ENCODE measurements at places on chromosomes 11 and 22.

GRCh38 chr22:27780161-27780575 lies 21.4 kb downstream of the MN1 start:
- DNase-seq = no peak

DNA sequence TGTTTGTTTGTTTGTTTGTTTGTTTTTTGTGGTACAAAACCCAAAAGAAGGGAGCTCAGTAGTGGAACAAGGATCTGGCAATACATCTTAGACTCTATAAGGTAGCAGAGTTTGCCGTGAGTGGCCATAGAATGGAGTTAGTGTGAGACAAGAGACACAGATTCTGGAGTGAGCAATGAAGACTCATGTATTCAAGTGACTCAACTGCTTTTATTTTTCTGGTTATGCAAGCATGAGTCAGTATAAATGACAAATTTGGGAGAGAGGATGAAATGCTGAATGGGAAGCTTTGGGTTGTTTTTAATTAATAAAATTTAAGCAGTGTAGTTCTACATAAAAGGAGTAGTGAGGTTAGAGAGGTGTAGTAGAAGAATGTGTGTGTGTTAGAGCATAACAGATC lies 143.6 kb upstream of the ANO5 start:
- DNase-seq = no peak

DNA sequence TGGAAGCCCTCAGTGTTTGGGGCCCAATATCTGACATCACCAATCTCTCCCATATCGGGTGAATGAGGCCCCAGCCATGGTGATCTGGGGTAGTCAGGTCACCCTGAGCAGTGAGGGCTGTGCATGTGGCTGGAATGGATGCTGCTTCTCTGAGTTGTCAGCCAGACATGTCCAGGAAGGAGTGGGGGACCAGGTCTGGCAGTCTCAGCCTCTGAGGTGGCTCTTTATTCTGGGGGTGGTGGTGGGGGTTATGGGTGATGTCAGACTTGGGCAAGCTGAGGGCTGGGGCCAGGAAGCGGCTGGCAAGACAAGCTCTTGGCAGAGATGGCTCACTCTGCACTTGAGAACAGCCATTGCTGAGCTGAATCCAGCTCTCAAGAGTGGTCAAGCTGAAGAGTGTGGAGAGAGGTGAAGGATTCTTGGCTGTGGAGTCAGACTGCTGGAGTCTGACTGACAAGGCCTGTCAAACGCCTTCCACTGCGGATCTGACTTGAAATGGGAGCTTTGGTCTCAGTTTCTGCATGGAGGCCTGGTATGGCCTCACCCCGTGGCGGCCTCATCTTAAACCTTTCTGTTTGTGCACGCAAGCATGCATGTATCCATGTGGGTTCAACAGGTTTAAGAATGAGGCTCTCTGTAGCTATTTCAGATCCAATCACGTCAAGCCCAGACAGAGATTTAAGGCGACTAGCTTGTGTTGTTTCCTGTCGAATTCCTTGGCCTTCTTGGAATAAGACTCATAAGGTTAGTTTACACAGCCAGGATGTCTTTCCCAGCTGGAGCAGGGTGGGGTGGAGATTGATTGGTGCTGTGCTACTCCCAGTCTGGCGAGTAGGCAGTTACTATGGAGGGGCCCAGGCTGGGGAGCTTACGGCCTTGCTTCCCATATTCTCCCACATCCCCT lies 83.9 kb upstream of the TIMP3 start:
- no peak for DNase-seq

GRCh38 chr11:128784059-128784804 lies 82.9 kb downstream of the KCNJ1 start:
- no peak for DNase-seq

DNA sequence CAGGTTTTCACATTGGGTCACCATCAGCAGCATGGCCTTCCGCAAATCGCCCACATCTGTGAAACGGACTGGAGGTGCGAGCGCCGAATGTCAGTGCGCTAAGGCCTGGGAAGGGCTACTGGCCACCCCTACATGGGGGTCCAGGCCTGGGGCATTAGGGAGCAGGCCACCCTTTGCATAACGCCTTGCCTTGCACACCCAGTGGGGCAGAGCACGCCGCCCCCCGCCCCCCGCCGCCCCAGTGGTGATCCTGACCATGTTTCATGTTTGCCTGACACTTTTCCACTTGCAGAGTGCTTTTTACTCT lies 2.6 kb downstream of the GRK2 start:
- no peak for DNase-seq

- DNase-seq = no peak
Observed at GRCh38 chr11:66243782-66244535, 24.5 kb upstream of the RAB1B start.

- no peak for DNase-seq
Observed at GRCh38 chr11:9075556-9075955, 15.8 kb downstream of the SCUBE2 start.

DNA sequence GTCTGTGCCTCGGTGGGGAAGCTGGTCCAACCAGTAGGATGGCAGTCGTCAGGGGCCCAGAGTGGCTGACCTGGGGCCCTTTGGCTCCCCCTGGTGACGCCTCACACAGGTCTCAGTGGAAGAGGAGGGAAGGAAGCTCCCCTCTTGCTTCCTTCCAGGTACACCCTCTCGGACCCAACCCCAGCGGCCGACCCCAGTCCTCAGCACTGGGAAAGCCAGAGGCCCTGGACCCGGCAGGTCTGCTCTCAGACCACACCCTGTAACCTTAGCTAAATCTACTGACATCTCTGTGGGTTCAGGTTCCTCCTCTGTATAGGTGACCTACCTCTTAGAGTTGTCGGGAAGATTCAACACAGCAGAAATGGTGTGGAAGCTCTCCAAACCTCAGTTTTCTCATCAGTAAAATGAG lies 3.4 kb upstream of the SCUBE1 start:
- DNase-seq = peak; percentile 33

DNA sequence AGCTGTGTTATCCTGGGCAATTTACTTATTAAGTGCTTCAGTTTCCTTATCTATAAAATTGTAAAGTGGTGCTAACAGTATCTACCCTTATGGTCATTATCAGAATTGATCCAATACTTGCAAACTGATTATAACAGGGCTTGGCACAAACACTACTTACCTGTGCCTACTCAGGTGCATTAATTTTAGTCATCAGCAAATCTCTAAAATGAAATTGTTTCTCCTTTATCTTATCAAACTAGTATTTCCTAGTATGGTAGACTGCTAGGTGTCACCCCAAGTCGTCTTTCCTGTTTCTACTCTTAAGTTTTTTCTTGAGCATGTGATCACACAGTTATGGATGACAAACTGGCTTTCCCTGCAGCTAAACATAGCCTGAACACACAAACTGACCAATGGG lies 4.3 kb upstream of the SLC25A17 start:
- DNase-seq = no peak

GRCh38 chr11:36013950-36014897 lies 70.4 kb downstream of the LDLRAD3 start:
- peak; percentile 5 for DNase-seq

GRCh38 chr11:111325259-111325658 lies 26.9 kb downstream of the POU2AF3 start:
- DNase-seq = no peak

GRCh38 chr22:27588268-27588667 lies 213.3 kb downstream of the MN1 start:
- DNase-seq = no peak

GRCh38 chr22:38136607-38137006 lies 26.1 kb upstream of the BAIAP2L2 start:
- no peak for DNase-seq

DNA sequence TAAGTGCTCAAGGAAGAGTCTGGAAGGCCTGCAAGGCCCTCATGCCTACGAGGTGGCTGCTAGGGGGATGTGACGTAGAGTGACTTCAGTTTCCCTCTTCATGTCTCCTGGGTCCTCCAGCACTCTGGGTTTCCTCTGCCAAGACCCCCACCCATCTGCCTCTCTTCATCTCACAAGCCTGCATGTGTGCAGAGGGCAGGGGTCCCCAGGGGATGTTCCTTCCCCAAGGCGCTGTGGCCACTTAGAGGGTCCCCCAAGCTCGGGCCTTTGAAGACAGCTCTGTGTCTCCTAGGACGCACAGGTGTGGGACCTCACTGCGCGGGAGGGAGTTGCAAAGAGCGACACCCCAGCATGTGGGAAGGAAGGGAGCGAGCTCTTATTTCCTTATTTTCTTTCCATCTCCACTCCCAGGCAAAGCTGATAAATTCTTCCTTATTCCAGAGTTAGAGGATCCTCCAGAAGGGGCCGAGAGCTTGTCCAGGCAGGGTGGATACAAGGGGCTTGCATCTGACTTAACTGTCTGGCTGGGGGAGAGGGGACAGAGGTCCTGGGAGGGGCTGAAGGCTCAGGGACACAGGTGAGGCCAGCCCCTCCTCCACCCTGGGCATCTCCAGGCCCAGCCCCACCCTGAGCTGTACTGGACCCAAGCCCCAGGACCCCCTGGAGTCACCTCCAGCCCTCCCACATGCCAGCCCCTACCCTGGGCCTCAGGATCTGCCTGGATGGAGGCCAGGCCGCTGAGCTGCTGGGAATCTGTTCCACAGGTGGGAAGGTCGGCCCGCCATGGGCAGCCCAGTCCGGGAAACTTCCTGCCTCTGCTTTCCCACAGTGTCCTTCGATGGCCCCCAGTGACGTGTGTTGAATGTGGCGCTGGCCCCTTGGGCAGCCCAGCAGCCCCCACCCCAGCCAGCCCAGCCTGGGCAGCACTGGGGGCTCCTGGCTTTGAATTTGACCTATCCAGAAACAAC lies 59.7 kb upstream of the KCNQ1OT1 start:
- no peak for DNase-seq

DNA sequence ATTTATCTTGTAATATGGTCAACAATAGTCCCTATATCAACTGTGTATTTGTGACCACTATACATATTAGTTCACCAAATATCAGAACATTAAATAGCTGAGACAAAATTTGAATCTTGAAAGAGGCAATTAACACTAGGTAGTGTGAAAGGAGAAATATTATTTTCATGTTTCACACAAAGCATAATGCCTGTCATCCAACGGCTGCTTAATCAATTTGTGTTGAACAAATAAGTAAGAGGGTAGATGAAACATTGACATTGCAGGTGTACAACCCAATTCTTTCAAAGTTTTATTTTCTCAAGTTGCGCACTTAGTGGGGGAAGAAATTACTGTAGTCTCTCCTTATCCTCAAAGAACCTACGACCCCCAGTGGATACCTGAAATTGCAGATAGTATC lies 3.4 kb upstream of the OR8I2 start:
- DNase-seq = no peak

DNA sequence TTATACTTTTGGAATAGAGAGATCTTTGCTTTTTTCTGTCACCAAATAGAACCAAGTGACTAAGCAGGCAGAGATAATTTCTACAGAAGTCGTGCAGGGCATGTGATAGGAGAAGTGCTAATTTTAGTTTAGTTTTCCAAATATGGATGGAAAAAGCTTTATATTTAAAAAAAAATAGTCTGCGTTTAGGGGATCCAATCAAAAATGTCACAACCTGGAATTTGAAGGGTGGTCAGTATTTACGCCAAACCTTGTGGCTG lies 165.7 kb downstream of the LDLRAD3 start:
- no peak for DNase-seq

GRCh38 chr11:57126766-57127400 lies 54.9 kb upstream of the LRRC55 start:
- DNase-seq = no peak

- no peak for DNase-seq
Observed at GRCh38 chr11:128324531-128325141, 262.7 kb downstream of the ETS1 start.

DNA sequence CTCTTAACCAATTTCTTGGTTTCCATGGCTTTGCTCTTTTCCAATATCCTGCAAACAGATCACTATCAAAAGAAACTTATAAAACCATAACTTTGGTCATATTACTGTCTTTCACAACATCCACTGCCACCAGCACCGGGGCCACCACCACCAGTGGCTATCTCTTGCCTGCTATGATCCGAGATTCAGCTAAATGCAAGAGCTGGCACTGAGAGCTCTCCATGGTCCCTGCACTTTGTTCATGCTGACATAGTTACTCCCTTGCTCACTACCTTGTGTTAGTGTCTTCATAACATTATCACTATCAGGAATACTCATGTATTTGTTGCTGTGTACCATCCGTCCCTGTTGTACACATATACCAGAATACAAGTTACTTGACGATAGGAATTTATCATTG lies 299.0 kb downstream of the ETS1 start:
- no peak for DNase-seq
